Stimulated activated CD4-positive, alpha-beta T cell treated with anti-CD3 and anti-CD28 coated beads, Interleukin-2, amount 100 ng/mL, for 48 hours (primary cell): ENCODE measurements at places on chromosomes 7 and 10.

GRCh38 chr10:125878957-125879835 lies 1.9 kb downstream of the DHX32 start:
- DNase-seq, result no peak

DNA sequence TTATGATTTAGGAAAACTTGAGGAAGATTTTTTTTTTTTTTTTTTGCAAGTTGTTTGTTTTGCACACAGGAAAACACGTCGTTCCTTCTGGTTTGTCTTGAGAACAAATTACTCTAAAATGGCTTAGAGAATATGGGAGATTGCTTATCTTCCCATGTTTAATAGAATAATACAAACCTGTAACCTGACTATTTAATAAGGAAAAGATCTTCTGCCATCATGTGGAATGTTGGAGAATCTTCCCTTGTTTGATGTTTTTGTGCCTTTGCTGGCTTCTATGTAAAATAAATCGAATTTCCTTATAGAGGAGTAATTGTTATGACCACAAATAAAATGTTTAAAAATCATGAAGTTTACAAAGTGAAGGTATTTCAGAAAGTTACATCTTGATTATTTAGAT lies 818.8 kb downstream of the GATA3 start:
- DNase-seq, result no peak

DNA sequence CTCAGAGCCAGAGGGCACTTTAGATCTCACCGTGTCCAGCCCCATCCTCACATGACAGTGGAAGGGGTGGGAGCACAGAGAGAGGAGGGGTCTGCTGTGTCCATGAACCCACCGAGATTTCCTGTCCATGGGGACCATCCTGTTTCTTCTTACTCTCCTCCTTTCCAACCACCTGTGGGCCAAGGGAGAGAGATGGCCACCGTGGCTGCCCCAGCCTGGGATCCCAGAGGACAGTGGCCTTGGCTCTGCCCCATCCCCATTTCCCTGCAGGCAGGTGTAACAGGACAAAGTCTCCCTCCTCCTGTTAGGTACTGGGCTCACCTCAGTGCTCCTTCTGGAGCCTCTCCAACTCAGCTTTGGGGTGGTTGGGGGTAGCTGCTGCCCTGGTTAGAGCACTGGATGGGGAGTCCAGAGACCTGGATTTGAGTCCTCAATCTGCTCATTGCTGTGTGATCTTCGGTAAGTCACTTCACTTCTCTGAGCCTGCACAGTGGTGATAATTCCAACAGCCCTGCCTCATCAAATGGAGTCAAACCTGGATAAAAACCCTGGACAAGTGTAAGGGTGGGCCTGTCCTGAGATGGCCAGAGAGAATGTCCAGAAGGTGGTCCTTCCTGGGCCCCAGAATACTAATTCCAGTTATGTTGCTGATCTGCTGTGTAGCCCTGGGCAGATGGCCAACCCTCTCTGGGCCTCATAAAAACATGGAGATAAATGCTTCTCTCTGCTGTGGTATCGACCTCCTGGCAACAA lies 17.8 kb upstream of the PCBD1 start:
- no peak for DNase-seq

- DNase-seq, result no peak
Observed at GRCh38 chr7:80093349-80093748, 41.3 kb upstream of the GNAI1 start.

- DNase-seq, result no peak
Observed at GRCh38 chr10:112269266-112269665, 13.9 kb upstream of the TECTB start.

- no peak for DNase-seq
Observed at GRCh38 chr10:11381023-11381422, 230.4 kb downstream of the USP6NL start.

GRCh38 chr7:39430441-39430840 lies 135.8 kb upstream of the YAE1 start:
- DNase-seq, result no peak

- DNase-seq, result no peak
Observed at GRCh38 chr7:50657912-50658311, 92.7 kb upstream of the DDC start.

DNA sequence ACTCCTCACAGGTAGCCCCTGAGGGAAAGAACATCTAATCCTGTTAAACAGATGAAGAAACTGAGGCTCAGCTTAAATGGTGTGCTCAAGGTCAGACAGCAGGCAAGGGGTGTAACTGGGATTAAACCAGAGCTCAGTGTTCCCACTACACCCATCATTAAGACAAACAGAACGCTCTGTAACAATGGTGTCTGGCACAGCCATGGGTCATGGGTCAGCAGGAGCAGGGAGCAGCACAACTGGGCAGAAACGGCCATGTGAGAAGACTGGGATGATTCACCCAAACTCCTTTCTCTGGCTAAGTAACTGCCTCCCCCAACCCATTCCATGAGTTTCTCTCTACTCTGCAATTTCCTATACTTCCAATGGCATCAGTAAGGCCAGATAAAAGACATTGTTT lies 85.5 kb upstream of the PDE1C start:
- DNase-seq, result no peak

DNA sequence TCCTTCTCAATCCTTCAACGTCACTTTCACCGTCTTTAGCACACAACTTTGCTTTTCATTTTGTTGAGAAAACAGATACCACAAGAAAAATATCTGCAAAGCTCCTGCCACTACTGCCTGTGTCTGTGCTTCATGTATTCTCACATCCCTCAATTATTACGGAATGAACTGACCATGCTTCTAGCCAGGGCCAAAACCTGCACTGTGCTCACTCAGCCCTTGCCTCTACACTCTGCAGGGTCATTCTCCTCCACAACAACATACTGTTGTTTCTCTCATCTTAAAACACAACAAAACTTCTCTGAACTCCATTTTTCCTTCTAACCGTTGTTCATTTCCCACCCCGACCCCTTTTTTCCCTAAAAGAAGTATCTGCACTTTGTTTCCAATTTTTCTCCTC lies 29.5 kb downstream of the BMPR1A start:
- DNase-seq, result no peak

DNA sequence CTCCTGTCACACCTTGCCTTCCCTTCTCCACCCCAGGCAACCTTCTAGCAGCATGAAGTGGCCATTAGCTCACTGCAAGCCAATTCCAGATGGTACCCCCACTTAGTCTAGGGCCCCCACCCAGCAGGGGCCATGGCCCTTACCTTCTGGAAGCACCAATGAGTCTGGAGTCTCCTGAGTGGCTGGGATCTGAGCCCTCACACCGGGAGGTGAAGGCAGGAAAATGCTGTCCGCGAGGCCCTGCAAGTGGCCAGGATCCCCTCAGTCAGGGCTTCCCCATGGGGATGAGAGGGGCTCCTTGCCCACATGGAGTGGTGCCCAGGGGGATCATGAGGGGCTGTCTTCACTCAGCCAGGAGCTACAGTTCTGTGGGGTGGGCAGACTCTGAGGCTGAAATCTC lies 4.6 kb downstream of the AQP1 start:
- no peak for DNase-seq

GRCh38 chr7:155590215-155591018 lies 44.1 kb upstream of the CNPY1 start:
- no peak for DNase-seq

GRCh38 chr7:92750447-92750839 lies 85.9 kb downstream of the CDK6 start:
- DNase-seq, result no peak

GRCh38 chr7:31254926-31255325 lies 85.6 kb downstream of the NEUROD6 start:
- no peak for DNase-seq

GRCh38 chr7:26583094-26583648 lies 281.2 kb downstream of the SKAP2 start:
- DNase-seq, result no peak

DNA sequence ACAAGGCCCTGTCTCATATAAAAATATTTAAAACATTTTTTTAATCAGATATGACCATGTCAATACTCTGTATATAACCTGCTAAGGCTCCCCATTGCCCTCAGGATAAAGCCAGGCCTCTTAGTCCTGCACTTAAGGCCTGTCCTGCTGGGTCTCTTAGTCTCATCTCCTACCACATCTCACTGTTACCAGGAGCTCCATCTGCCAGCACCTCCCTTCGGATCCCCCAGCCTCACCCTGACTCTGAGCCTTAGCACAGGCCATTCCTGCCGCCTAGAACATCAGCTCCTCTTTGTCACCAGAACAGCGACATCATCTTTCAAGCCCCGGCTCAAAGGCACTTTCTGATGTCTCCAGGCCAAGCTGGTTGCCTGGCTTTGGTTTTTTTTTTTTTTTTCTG lies 25.7 kb upstream of the GTF2IRD1 start:
- no peak for DNase-seq

DNA sequence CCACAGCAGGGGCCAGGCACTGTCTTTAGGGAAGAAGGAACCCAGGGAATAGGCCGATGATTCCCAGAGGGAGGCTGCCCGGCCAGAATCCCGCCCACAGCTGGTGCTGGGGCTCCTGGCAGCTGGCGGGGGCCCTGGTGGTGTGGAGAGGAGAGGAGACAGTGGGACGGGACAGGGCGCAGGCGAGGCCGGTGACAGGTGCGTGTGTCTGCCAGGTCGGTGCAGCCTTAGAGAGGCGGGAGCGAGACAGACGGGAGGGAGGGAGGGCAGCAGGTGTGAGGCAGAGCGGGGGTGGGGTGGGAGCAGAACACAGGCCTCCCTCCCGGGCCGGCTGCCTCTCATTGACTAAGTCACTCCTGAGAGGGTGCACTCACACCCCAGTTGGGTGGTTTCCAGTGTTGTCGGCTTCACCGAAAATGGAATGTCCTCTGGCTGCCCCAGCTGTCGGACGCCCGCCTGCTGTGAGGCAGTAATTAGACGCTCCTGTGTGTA lies 55.2 kb downstream of the ELFN1 start:
- DNase-seq, result no peak

- no peak for DNase-seq
Observed at GRCh38 chr10:126123466-126123865, 227.1 kb downstream of the FANK1 start.

GRCh38 chr10:131512852-131513251 lies 201.3 kb upstream of the TCERG1L start:
- no peak for DNase-seq

DNA sequence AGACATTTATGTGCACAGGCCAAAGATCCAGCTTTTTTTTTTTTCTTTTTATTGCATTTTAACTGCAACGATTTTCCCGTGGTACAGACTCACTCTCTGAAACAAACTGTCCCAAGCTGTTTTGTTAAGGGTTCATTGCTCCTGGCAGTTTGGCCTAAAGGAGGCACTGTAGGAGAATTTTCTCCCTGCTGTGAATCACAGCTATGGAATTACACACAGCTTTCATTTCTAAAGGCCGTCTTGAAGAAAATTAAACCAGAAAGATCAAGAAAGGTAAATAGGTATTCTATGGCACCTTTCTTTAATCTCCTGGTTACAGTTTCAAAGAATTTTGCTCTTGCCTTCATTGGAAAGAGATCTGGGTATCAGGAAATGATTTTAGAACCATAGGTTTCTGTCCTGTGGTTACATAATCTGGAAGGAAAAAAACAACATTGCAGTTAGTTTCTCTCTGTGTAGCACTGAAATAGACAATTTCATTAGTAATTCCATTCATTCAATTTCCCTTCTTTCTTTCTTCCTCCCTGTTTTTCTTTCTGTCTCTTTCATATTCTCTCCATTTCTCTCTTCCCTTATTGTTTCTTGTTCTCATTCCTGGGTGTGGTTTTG lies 51.2 kb downstream of the PDK4 start:
- no peak for DNase-seq

DNA sequence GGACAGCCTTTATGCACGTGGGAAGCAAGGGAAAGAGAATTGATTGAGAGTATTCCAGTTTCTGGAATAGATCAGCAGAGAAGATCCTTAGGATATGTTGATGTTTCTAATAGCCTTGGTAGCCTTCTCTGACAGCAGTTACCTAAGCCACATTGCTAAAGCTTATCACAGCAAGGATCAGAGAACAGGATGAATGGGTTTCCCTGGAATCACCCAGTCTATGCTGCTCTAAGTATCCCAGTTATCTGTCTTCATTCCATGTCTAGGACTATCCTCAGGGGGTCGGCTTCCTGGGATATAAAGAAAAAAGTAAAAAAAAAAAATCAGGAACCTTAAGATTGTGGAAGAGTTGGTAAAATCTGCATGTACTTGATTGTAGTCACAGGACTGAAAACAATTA lies 352.0 kb upstream of the AKR1E2 start:
- DNase-seq, result no peak

DNA sequence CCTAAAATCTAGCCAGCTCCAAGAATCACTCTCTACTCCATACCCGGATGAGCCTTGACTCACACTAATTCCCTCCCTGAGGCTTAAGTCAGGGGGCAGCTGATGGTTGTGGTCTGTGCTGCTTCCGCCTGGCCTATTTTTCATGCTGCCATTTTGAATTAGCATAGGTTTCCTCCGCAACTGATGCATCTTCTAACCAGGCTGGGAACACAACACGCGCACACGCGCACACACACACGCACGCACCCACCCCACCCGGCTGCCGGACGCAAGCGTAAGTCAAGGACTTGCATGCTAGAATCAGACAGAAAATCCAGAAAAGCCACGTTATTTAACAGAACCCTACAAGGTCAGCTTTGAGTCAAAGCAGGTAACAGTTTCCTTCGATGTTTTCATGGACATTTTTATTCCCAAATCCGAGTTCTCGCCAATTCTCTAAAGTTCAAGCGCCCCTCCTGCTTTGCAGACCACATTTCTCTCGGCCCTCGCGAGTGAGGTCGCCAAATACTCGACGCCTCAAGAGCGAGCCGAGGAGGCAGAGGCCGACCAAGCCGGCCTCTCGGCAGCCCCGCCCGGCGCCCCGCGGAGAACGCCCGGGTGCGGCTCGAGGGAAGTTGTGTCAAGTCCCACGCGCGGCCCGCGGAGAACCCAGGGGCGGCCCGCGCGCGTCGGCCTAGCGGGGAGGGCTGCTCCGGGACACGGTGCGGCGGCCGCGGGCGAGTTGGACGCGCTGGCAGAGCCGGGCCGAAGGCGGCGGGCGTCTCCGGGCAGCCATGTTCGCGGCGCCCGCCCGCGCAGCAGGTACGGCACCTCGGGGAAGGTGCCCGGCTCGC lies 961 bp downstream of the SCRN1 start:
- DNase-seq, result peak; percentile 9

- no peak for DNase-seq
Observed at GRCh38 chr10:97718178-97718577, 4.6 kb downstream of the MARVELD1 start.

GRCh38 chr10:123016228-123016627 lies 7.4 kb downstream of the ACADSB start:
- no peak for DNase-seq
